ENCODE measurements at places on chromosomes 3 and 15.

- DNase-seq, result no peak
Measured at GRCh38 chr3:126406389-126407296, 11.9 kb downstream of the CFAP100 start.

GRCh38 chr3:134326760-134327593, 47.3 kb downstream of the AMOTL2 start:
- DNase-seq, result no peak

DNA sequence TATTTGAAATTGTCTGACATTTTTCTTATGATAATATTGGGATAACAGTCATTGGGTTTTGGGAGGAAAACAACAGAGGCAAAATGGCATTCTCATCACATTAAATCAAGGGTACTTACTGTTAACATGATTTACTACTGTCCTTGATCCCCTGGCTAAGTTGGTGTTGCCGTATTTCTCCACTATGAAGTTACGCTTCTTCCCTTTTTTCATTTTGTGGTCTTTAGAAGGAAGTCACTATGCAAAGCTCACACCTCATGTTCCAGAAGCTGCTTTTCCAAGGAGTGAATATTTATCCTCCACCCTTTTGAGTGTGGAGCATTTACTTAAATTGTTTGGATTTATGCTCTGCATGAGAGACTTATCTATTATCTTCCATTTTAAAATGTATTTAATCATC, 63.7 kb downstream of the ALCAM start:
- DNase-seq, result no peak

GRCh38 chr3:117435506-117435905, 725.9 kb downstream of the TUSC7 start:
- DNase-seq, result no peak

DNA sequence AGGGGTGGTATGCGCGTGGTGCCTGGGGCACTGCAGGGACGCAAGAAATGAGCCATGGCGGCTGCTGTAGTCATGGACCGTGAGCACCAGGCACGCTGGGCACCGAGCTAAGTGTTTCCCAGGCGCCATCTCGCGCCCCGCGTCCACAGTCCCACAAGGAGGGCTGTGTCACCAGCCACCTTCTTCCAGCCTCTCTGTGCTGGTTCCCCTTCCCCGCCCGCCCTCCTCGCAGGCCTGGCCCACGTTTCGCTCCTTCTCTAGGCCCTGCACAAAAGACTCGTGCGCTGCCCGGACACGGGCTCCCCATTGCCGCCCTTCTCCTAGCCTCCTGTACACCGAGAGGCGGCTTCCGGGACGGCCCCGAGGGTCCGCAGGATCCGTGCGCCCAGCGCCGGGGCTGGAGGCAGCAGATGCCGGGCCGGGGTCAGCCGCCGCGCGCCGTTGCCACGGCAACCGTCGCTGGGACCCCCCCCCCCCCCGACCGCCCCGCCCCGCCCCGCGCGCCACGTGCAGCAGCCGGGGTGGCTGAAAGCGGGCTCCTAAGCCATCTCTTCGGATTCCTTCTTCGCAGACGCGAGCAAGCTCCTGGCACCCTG, 113.4 kb downstream of the SRGAP3 start:
- DNase-seq, result no peak

- no peak for DNase-seq
Measured at GRCh38 chr3:182668974-182669373, 124.3 kb upstream of the ATP11B start.

DNA sequence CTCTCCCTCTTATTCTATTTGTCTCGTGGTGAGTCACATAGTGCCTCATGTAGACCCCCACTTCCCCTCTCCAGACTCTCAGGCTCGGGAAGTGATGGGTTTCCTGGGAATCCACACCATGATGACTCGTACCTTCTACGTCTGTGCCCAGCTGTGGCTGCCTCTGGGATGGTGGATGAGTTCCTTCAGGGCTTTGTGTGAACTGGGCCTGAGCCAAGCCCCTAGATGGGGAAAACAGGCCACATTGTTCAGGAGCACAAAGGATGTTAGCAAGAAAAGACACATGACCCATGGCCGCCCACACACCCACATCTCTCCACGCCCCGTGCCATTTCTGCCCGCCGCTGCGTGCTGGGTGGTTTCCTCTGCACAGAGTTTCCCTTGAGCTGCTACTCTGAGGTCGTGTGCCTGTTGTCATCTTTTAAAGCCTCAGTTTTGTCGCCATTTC, 10.5 kb downstream of the ISG20 start:
- DNase-seq, result no peak

DNA sequence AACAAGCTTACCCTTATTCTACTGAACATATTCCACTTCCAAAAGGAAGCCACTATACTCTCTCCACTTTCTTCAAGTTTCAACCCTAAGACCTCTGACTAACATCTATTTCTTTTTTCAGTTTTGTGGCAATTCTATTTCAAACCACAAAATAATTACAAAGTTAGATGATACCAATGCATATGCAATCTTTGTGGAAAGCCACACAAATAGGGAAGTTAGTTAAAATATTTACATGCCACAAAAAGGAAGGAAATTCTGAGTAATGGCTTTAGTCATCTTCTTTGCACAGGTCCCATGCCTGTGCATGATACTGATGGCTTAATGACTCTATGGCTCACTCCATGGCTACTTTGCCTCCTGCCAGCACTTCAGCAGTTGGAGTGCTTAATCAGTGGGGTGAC, 57.0 kb upstream of the MCTP2 start:
- DNase-seq, result no peak

- no peak for DNase-seq
Measured at GRCh38 chr3:135453326-135453725, 512.2 kb upstream of the PPP2R3A start.

- DNase-seq, result no peak
Measured at GRCh38 chr3:24661175-24661584, 166.5 kb upstream of the THRB start.

DNA sequence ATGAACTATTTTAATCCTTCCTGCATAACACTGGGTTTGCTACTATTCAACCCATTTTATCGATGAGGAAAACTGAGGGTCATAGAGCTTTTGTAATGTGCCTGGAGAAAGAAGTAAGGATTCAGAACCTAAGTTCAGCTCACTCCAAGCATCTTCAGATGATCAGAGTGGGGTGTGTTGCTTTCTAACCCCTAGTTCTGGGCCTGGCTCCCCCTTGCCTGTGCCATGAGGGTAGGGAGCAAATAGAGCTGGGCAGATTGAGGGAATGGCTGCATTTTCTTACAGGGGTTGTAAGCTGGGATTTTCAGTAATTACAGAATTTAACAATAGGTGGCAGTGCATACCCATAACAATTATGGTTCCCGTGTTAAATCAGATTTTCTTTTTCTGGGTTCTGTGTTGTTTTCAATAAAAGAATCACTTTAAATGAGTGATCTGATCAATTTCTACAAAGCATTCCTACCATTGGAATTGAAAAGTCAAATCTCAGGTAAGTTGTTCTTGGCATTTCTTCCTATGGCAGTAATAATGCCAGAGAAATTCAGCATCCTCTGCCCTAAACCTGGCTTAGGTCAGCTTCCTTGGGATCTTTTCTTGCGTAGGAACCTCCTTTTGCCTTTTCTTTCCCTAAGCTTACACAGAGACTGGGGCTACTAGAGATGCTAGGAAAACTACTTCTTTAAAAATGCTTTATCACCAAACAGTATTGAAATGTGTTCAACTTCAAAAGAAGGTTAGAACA, 103.8 kb upstream of the IL12A start:
- DNase-seq, result no peak

DNA sequence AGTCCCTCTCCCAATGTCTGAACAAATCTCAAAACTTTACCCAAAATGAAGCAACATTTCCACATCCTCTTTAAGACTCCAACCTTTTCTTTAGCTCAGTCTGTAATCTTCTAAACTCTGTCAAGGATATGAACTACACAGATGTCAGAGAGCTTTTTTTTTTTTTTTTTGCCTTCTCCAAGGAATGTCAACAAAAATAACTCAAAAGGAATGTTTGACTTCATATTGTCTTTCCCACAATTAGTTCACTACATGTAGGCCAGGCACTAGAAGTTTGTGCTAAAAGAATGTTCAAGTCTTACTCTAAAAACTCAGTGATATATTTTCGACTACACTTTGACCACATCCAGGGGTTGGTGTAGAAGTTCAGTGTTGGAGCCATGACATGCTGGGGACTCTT, 37.1 kb downstream of the ADAMTS9 start:
- DNase-seq, result no peak

DNA sequence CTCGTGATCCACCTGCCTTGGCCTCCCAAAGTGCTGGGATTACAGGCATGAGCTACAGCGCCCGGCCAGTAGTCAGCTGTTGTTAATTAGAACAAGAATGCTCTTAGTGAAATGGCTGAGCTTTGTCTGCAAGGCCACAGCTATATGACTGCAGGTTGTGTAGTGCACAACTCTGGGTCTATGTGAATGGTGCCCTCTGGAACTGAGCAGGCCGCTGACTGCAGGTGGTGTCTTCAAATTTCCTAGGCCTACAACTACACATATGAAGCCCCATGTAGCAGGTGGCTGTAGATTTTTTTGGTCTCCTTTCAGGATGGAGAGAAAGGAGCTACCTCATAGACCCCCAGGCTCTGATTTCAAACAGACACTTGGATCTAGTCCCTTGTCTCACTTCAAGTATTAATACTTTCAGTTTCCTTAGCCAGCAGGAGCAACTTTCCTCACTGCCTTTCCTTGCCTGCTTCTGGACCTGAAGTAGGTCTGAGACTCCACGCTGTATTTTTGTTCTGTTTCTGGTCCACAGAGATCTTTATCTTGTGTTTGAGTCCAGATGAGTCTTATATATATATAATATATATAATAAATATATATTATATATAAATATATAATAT, 86.9 kb downstream of the C3orf80 start:
- DNase-seq, result no peak

DNA sequence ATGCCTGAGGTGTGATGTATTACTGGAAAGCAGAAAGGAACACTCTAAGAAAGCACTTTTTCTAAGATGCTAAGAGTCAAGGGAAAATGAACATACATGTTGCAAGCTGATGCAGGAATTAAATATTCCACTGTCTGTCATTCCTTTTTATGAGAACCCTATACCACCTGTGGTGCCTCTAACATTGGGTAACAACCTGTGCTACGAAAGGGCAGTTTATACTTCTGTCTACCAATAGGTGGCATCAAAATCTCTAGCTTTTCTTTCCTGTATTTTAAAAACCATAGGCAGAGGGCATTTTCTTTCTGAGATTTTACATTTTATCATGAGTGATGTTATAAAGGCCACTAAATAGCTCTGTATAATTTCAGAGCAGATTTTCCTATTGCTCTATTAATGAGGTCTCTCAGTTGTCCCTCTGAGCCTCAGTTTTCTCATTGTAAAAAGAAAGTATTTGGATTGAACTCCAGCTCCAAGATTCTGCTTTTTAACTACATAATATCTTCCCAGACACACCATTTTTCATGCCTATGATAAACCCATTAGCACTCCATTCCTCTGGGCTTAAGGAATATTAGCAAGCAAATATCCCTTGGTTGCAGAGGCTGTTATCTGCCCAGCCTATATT, 3.5 kb upstream of the CPNE4 start:
- no peak for DNase-seq

- no peak for DNase-seq
Measured at GRCh38 chr15:67821784-67822440, 3.4 kb upstream of the SKOR1 start.

DNA sequence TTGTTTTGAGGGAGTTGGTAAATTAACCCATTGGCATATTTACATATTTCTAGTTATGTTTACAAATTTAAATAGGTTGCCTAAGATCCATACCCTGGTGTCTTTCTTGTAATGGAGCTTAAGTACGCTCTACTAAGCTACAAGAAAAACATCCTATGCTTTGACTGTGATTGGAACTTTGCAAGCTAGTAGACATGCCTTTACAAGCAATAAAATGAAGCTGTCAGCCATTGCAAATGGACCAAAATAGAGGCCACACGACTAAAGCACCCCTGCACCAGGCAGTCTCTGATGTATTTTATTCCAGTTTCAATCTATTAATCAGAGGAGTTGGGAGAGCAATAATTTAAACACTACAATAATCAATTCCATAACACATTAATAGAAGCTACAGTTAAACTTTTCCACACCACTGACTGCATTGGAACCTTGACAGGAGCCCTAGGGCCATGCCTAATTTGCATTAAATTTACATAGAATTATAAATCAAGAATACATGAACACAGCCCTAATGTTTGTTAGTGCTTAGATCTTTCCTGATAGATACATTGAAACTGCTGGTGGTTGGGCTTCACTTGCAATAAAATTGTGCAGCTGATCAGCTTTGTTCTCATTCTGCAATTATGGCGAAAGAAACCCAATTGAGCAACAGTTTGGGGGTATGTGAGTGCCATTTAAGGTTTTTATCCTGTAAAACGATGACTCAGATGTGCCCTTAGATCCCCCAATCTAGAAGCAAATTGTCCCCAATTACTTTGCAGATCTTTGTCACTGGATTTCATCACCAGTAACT, 360.1 kb downstream of the LSAMP start:
- DNase-seq, result no peak

GRCh38 chr3:126151562-126152302, 28.7 kb downstream of the ALDH1L1 start:
- no peak for DNase-seq

DNA sequence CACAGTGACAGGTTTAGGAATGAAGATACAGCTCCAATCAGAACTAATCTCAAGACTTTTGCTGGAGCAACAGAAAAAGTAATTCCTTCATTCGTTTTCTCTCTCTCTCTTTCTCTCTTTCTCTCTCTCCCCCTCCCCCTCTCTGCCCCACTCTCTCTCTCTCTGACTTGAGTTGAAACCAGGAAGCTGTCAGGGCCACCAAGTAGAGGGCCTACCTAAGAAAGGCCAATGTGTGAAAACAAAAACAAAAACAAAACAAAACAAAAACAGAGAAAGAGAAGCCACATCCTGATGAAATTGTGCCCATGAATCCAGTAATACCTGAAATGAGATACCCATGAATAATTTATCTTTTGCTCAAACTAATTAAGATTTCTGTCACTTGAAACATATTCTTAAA, 72.9 kb downstream of the ATP8B4 start:
- no peak for DNase-seq

- DNase-seq, result no peak
Measured at GRCh38 chr3:12966847-12967605, 106.2 kb downstream of the IQSEC1 start.

- DNase-seq, result no peak
Measured at GRCh38 chr3:179929091-179929529, 107.6 kb downstream of the PEX5L start.

- no peak for DNase-seq
Measured at GRCh38 chr15:29612096-29612495, 210.2 kb downstream of the TJP1 start.

DNA sequence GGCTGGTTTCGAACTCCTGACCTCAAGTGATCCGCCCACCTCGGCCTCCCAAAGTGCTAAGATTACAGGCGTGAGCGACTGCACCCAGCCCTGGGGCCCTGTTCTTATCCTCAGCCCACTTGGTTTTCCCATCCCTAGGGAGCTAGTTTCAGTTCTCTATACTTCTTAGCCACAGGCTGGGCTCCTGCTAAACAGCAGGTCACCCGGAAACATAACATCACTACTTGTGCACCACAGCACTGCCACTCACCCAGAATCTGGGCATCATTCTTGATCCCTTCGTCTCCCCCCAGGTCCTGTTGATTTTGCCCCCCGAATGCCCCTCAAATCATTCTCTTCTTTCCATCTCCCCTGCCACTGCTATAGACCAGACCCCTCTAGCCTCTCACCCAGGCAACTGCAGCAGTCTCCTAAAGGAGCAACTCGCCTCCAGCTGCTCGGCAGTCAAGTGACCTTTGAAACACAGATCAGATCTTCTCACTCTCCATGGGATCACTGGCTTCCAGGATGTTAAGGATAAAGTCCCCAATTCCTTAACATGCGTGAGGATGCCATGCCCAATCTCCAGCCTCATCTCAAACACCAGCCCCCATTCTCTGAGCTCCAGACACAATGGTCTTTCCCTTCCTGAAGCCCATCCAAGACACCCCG, 5.6 kb upstream of the AP3S2 start:
- no peak for DNase-seq

GRCh38 chr15:52254391-52254790, 41.2 kb downstream of the MYO5C start:
- DNase-seq, result no peak
